ENCODE measurements at places on chromosomes 5 and 9.

GRCh38 chr9:16417749-16418148 is 452.7 kb downstream of the BNC2 start:
- H3K4me1 ChIP-seq = no peaks in the 10 kb centered on the region
- ATAC-seq = no peak
- no peak overlapping the region for H3K4me3 ChIP-seq
- H3K27ac ChIP-seq = no peak overlapping the region
- no peaks in the 10 kb centered on the region for H3K36me3 ChIP-seq
- H3K27me3 ChIP-seq = no peaks in the 10 kb centered on the region

- H3K27ac ChIP-seq = no peak overlapping the region
- no peaks in the 10 kb centered on the region for H3K4me1 ChIP-seq
- H3K36me3 ChIP-seq = no peaks in the 10 kb centered on the region
- H3K27me3 ChIP-seq = no peaks in the 10 kb centered on the region
These were observed 294.4 kb downstream of the HINT1 start for GRCh38 chr5:130870691-130871090.

- no peak for ATAC-seq
- H3K27ac ChIP-seq = no peak overlapping the region
- H3K27me3 ChIP-seq = peaks cover 13% of the 10 kb centered on the region
- H3K4me1 ChIP-seq = no peaks in the 10 kb centered on the region
These were observed 85.7 kb upstream of the NTRK2 start for GRCh38 chr9:84583866-84584265.

DNA sequence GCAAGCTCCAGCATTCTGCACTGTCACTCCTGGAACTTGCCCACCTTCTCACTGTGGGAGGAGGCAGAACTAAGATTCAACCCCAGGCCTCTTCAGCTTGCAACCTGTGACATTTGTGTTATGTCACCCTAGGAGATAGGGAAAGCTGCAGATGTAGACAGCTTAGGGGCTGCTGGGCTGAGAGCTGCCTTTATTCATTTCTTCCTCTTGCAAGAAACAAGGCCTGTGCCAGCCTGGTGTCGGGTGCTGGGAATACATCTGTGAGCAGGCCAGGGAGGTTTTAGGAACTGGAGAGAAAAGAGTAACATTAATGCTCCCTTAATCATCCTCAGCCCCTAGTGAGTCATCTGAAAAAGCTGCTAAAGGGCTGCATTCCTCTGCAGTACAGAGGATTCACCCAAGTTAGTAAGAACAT is 101.8 kb downstream of the FGF18 start:
- no peaks in the 10 kb centered on the region for H3K36me3 ChIP-seq
- ATAC-seq = no peak
- no peak overlapping the region for H3K27ac ChIP-seq
- H3K4me1 ChIP-seq = peaks cover 4% of the 10 kb centered on the region
- peaks cover 32% of the 10 kb centered on the region for H3K27me3 ChIP-seq

GRCh38 chr9:109903515-109904138 is 123.6 kb downstream of the PALM2AKAP2 start:
- no peak overlapping the region for H3K27ac ChIP-seq
- H3K27me3 ChIP-seq = peaks cover 12% of the 10 kb centered on the region
- no peak overlapping the region for H3K4me3 ChIP-seq
- ATAC-seq = peak; percentile 85
- no peaks in the 10 kb centered on the region for H3K36me3 ChIP-seq

GRCh38 chr9:96459268-96460007 is 9.5 kb downstream of the HABP4 start:
- H3K36me3 ChIP-seq = peaks cover 50% of the 10 kb centered on the region
- ATAC-seq = no peak
- no peak overlapping the region for H3K27ac ChIP-seq
- H3K4me1 ChIP-seq = peaks cover 10% of the 10 kb centered on the region
- H3K27me3 ChIP-seq = no peaks in the 10 kb centered on the region

All from activated T-helper 17 cell treated with anti-CD3 and anti-CD28 coated beads, Interleukin-2, amount 50 U/mL, for 72 hours (primary cell).